Activated naive CD4-positive, alpha-beta T cell (primary cell): ENCODE measurements at places on chromosomes 2 and 18.

DNA sequence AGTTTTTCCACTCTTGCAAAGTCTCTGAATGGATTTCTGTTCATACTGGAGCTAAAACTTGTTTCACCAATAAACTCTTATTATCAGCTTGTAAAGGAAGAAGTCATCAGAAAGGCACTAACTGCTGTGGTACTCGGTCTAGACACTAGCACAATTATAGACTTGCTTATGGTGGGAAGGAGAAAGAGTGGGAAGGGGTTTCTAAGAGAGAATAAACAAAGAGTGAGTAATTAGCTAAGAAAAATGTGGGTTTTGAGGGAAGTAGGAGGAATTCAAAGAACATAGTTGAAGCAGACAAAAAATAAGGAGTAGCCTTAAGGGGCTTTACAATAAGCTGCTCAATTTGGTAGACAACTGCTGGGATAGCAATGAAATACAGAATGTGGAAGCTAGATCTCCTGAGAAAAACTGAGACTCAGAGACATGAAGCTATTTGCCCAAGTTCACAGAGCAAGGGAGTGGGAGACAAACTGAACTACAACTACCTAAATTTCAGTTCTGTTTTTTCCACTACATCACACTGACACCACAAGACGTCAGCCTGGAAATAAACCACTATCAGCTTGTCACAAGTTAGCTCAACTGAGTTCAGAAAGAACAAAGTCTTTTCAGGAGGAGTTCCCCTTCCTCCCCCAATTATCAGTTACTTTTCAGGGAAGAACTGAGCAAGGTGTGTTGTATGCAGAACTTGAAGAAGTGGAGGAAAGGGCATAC is 59.7 kb downstream of the MAP4K3 start:
- DNase-seq, result no peak

GRCh38 chr2:34115076-34115475 is 516.0 kb upstream of the FAM98A start:
- no peak for DNase-seq

DNA sequence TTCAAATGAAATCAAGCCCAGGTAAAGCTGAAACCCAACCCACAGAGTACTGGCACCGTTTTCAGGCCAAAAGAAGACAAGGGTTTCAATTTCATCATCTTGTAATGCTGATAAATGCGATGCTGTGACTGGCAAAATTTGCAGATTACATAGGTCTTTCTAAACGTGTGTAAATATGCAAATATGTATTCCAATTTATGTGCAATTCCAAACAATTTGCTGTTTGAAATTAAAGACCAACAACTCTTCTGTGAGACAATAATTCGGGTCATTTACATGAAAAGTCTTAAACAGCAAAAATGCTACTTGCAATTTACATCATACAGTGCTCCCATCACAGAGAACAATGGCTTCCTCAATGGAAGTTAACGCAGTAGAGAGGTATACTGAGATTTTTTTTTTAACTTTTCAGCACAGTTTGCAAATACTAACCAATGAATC is 2.8 kb upstream of the ZNF532 start:
- DNase-seq, result no peak

GRCh38 chr2:2762913-2763312 is 431.8 kb upstream of the MYT1L start:
- no peak for DNase-seq

GRCh38 chr2:71932037-71932779 is 215.5 kb downstream of the CYP26B1 start:
- no peak for DNase-seq

DNA sequence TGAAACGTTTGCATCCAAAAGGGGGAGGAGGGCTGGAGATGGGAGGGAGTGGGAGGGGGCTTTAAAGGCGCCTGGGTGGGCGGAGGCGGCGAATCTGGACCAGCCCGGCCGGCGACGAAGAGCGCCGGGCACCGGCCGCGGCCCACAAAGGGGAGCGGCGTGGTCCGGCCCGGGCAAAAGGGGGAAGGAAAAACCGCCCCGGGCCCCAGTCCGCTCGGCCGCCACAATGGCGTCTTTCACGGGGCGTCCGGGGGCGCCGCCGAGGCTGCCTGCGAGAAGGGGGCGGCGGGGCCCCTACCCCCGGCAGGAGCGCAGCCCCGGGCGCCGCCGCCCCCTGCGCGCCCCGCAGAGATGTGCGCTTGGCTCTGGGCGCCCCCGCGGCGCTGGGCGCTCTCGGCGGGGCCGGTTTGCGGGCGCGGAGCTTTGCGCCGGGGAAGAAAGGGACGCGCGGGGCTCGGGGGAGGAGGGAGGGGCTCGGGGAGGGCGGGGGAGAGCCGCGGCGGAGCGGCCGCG is 108.1 kb upstream of the KCTD1 start:
- no peak for DNase-seq

DNA sequence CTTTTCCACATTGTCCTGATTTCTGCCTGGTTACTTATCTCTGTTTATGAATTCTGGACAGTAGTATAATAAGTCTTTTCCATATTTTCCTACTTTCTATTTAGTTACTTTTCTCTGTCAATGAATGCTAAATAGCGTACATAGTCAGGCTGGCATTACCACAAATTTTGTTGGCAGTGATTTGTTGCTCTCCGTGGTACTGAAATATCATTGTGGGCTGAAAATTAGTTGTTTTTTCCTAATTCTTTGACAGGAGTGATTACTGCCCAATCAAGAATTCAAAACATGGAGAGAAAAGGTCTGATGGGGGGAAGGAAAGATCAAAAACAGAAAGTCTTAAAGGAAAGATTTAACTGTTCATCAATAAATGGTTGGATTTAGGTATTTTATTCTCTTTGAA is 7.7 kb upstream of the GALNT13 start:
- DNase-seq, result no peak

DNA sequence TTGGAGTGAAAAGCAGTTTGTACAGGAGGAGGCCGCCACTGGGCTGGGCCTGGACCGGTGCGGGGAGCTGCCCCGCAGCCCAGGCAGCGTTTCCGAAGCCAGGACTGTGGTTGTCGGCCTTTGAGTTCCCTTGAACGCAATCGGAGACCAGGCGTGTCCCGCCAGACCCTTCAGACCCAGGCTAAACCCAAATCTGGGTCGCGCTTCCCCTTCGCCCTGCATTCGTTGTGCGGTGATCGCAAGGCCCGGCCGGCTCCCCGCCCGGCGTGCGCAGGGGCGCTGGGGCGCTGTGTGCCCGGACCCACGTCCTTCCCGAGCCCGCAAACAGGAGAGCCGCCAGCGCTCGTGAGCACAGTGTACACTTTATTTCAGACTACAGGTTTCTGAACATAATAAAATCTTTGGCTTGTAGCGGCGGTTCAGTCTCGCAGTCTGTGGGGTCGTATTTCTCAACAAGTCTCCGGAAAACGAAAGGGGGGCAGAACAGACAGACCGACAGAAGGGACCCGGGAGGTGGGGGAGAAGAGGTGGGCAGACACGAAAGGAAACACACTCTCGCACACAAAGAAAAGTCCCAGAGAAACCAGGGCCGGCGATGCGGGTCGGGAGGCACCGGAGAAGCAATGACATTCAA is 5.5 kb downstream of the EN1 start:
- no peak for DNase-seq

DNA sequence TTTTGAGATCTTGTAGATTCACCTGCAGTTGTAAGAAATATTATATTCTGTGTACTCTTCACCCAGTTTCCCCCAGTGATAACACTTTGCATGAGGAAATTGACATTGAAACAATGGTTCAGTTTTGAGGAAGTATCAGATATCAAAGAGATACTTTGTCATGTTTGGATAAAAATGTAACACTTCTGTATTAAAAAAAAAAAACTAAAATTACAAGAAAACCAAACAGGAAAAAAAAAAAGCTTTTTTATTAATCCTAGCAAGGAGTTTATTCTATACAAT is 204.0 kb downstream of the ARL4C start:
- DNase-seq, result no peak

- DNase-seq, result no peak
These were observed 121.2 kb downstream of the SMAD7 start for GRCh38 chr18:48829443-48830149.

DNA sequence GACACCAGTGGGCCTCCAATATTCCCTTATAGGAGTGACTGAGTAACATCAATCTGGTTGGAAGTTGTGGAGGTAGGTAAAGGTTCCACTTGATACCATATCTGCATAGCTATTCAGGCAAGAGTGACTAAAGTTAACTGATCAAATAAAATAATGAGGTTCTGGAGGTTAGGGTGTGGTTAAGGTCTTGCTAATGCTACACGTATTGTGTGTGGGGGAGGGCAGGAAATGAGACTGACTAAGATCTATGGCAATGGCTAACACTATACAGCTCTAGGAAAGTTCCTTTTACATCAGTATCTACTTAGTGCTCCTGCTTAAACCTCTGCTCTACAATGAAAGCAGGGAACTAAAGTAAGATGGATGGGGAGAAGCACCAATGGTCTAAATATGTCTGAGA is 149.1 kb upstream of the MGAT5 start:
- DNase-seq, result no peak

GRCh38 chr2:9203876-9204275 is 2.7 kb upstream of the ASAP2 start:
- no peak for DNase-seq

DNA sequence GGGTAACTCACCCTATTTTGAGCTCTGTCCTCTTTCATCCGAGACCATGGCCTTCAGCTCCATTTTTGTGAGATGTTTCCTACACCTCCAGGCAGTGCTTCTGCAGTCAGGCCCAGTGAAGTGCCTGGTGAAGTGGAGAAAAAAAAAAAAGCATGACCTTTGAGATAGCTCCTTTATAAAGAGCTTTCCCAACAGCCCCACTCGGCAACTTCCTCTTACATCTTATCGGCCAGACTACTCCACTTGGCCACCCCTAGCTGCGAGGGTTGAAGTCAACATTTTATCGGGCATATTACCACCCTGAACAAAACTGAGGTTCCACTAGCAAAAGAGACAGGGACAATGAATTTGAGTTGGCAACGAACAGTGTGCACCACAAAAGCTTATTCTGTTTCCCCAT is 124.8 kb upstream of the RNF152 start:
- DNase-seq, result no peak

DNA sequence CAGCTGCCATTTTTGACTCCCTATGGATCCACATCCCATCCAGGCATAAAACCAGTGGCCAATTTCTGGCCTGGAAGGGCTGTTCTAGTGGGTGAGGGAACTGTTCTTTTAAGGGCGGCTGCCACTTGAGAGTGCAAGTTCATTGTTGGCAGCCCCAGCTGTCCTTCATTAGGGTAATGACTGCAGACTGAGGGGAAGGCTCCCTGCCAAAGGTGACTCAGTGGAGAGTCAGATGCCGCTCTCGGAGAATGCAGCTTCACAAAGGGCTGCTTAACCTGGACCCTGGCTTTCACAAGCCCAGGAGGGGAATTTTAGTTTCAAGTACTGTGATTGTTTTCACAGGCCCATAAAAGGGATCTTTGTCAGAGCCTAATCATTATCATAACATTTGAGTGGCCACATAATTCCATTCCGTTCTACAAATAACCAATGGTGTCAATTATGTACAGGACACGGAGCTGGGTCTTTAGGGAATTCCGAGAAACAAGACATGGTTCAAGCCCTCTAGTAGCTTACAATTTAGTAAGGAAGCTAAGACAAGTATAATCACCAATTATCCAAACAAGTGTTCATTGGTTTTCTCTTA is 235.7 kb downstream of the CDCA7 start:
- no peak for DNase-seq

GRCh38 chr2:103660947-103661346 is 899.1 kb downstream of the TMEM182 start:
- DNase-seq, result no peak

DNA sequence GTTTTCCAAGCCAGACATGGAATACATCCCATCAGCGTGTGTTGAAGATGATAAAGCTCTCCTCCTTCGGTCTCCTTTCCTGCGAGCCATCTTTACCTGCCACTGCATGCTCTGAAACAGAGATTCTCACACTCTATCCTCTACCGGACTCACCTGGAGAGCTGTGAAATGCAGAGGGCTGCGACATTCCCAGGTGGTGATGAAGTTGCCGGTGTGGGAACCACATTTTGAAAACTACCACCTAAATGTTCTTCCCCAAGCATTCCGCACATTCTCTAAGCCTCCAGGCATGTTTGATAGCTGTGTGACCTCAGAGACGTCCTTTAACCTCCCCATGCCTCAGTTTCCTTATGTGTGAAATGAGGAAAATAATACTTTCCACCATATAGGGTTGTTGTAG is 226.2 kb upstream of the RAB6C start:
- no peak for DNase-seq

DNA sequence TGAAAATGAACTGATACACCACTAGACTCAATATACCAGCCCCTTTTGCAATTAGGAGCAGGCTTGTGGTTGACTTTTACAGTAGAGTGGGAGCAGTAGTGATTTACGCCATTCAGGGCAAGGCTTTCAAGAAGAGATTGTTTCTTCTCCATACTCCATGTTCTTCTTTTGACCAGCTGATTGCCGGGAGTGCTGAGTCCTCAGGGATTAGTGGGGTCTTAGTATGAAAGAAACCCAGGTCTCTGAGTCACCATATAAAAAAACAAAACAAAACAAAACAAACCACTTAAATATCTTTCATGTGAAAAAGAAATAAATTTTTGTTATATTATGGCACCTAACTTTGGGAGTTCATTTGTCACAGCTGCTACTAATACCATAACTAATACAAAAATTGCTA is 465.6 kb upstream of the TRIB2 start:
- DNase-seq, result no peak

DNA sequence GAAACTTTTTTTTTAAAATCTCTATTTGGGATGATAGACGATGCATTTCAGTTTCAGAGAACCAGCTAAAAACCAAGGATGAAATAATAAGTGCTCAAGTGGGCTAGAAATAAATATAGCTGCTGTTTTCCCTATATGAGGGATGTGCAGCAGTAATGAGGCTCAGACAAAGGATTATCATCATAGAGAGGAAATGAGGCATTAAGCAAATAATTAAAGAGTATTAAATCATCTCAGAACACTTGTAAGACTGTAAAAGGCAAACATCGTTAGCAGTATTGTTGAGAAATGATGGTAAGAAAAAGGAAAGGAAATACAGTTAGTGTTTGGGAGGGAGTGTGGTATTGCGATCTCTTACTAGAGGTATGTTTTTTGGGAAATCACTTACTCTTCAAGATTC is 233.5 kb downstream of the TGIF1 start:
- DNase-seq, result no peak

DNA sequence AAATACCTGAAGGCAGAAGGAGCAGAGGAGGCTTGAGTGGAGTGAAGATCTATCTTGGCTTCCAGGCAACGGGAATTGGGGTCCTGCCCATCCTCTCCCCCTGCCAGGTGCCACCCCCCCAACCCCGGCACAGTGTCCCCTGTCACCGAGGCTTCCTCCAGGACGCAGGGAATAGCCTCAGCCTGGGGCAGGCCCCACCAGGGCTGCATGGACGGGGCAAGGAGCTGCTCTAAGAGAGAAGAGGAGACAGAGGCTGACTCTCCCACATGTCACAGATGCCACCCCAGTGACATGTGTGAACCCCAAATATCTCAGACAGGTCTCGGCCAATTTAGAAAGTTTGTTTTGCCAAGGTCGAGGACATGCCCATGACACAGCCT is 42.1 kb downstream of the PXDN start:
- DNase-seq, result no peak

GRCh38 chr2:64166637-64167420 is 22.6 kb upstream of the PELI1 start:
- no peak for DNase-seq
